ENCODE measurements at places on chromosomes 5 and 9.
A peak's percentile ranks its signal among the peaks of the same experiment; 100 is the strongest.

DNA sequence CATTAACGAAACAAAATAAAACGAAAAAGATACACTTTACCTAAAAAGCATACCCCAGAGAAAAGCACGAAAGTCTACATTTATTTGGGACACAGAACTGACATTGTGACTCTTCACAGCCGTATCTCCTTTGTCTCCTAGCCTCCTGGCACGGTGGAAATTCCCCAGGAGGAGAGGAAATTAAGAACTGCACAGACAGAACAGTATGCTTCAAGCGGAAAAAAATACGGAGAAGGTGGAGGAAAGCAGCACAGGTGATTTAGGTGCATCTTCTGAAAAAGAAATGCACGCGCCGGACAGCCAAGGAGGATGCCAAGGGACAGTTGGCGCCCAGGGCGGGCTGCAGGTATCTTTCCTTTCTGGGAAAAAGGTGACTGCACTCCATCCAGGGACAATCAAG lies 32.0 kb downstream of the DDX31 start:
- DNase-seq = no peak

- no peak for DNase-seq
Observed at GRCh38 chr5:134545070-134545868, 19.8 kb downstream of the JADE2 start.

DNA sequence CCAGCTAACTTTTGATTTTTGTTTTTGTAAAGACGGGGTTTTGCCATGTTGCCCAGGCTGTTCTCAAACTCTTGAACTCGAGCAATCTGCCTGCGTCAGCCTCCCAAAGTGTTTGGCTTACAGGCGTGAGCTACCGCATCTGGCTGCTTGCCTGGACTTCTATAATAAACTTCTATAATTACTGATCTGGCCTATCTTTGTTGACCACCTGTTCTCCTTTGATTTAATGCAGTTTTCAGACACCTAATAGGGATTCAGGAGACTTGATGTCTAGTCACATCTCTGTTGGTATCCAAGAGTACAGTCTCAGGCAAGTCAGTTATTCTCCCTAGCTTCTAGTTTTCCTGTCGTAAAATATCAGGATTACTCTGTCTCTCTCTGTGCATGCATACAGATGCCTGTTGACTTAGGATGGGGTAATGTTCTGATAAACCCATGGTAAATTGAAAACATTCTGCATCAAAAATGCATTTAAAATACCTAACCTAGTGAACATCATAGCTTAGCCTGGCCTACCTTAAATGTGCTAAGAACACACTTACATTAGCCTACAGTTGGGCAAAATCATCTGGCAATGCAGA lies 51.5 kb upstream of the NR3C1 start:
- DNase-seq = no peak

- no peak for DNase-seq
Observed at GRCh38 chr5:21184581-21184980, 1196.6 kb upstream of the CDH18 start.

DNA sequence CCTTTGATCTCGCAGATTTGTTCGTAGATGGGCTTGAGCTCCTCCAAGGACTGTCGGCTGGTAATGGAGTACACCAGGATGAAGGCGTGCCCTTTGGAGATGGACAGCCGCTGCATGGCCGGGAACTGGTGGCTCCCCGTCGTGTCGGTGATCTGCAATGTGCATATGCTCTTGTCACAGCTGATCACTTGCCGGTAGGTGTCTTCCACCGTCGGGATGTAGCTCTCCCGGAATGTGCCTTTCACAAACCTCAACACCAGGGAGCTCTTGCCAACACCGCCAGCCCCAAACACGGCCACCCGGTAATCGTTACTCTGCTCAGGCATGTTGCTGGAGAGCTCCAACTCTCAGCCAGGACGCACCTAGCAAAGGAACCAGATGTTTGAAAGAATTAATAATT lies 29.1 kb downstream of the DIRAS2 start:
- DNase-seq = no peak

GRCh38 chr9:20041697-20042081 lies 252.9 kb upstream of the SLC24A2 start:
- no peak for DNase-seq

GRCh38 chr5:134432677-134433359 lies 21.1 kb upstream of the CDKN2AIPNL start:
- no peak for DNase-seq

- DNase-seq = no peak
Observed at GRCh38 chr5:103216137-103216536, 42.4 kb upstream of the MACIR start.

DNA sequence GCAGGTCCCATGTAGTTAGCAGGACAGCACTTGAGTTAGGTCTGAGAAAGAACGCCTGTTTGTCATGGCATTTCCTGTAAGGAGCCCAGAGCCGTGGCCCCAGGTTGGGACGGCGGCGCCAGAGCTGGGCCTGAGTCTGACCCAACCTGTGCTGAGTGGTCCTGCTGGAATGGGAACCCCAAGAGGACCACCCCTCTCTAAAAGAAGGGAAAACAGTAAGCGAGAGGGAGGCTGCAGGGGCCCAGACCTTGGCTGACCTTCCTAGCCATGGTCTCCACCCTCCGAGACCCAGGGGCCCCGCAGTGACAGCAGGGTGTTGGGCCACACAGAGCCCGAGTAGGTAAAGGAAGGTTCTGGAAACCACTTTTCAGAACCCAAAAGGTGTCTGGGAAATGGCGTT lies 1.8 kb upstream of the LRRC14B start:
- DNase-seq = no peak

GRCh38 chr9:17394881-17395510 lies 183.9 kb upstream of the SH3GL2 start:
- no peak for DNase-seq

DNA sequence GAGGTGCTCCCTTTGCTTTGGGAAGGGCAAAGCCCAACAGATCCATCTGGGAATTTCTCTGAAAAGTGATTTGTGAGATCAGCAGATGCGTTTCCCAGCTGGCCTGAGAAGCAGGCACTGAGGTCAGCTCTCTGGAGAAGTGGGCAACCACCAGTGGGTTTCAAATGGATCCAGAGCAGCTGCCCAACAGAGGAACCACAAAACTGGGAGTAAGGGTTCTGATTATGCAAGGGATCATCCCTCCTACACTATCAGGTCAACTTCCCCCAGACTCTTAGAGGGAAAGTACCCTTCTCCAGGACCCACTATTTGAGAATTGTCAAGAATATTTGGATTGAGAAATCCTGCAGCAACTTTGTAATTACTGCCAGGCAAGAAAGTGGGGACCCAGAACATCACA lies 21.7 kb downstream of the CCL28 start:
- no peak for DNase-seq

GRCh38 chr9:38443181-38443580 lies 18.9 kb upstream of the IGFBPL1 start:
- no peak for DNase-seq

DNA sequence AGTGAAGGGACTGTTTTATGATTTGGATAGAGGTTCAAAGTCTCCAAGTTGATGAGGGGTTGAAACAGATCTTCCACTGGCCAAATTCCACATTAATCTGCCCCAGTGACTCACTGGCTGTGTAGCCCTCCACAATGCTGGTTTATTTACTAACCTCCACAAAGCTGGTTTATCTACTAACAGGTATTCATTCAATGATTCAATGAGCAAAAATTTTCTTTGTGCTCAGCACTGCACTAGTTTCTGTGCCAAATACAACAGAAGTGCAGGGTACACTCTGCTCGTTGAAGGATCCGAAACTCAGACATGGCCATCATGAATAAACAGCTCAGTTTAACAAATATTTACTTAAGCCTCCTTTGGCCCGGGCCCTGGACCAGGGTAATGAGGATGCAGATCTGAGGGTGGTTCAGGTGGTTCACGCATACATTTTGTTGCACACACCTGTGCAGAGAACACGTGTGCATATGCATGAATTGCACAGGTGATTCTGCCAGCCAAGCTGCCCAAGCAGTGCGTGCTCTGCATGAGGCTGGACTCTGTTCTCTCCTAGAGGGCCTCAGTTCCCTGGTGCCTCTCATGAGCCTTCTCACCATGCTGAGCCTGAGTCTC lies 71.0 kb downstream of the SH3PXD2B start:
- DNase-seq = no peak

DNA sequence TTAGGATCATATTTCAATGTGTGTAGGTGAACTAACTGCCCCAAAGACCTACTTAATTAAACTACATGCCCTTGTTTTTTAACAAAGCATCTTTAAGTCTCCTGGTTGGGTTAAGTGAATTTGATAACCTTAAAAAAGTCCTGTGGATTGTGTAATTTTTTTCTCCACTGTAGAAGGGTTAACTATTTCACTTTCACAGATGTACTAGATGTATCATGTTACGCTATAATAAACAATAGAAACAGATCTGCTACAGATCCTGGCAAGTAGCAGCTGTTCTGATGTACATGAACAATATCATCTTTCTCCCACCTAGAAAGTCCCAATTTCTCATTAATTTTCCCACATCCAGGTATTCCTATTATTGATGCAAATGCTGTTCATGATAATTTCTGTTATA lies 18.9 kb downstream of the KIF24 start:
- no peak for DNase-seq

DNA sequence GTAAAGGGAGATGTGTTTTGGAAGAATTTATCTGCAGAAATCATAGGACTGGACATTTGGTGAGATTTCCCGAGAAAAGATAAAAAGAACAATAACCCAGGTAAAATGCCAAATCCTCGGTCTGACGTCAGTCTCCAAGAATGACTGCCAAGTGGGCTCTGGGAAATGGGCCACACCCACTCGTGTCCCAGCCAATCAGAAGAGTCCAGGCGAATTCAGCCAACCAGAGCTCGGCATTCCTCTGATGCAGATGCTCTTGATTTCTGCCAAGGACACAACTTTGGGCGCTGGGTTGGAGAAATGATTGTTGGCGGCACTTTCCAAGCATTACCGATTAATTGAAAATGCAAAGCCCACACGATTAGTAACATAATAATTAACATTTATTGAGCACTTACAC lies 73.3 kb downstream of the FGF18 start:
- no peak for DNase-seq

GRCh38 chr5:150303660-150304386 lies 1.1 kb upstream of the ARSI start:
- no peak for DNase-seq

- no peak for DNase-seq
Observed at GRCh38 chr9:112038017-112038408, 137.1 kb downstream of the SUSD1 start.

GRCh38 chr5:141192110-141192725 lies at the start of gene PCDHB10:
Gene PCDHB10, plus strand, starts transcription at chr5:141192353. Its CDS starts 200 bp downstream, at chr5:141192553.
- no peak for DNase-seq

- DNase-seq = no peak
Observed at GRCh38 chr5:15850939-15851341, 328.7 kb downstream of the MARCHF11 start.

GRCh38 chr9:109399258-109399767 lies 78.5 kb upstream of the EPB41L4B start:
- DNase-seq = no peak

- no peak for DNase-seq
Observed at GRCh38 chr5:168039566-168040248, 251.7 kb upstream of the WWC1 start.

DNA sequence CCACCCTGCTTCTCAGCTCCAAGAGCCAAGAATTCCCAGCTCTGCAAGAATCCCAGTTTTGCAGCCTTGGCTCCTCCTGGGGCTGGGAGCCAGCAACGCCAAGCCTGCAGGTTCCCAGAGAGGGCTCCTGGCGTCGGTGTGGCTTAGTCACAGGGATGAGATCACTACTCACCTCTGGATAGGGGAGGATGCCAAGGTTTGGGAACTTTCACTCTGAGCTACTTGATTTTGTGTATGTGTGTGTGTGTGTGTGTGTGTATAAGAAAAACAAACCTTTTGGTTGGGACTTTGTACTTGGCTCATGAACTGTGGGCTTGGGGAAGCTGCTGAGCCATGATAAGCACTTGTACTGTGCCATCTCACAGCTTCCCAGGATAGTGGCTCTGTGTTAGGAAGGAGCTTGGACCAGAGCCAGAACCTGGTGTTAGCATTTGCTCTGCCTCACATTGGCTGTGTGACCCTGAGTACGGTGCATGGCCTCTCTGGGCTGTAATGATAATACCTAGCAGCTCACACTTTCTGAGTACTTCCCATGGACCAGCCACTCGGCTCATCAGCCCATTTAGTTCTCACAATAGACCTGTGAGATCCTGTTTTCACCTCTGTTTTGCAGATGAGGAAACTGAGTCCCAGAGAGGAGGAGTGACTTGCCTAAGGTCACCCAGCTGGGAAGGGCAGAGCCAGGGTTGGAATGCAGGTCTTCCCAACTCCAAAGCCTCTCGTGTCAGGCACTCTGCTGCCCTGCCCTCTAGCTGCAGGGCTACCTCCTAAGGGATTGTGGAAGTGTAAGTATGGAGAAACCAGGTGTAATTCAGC lies 41.4 kb upstream of the DAB2IP start:
- no peak for DNase-seq

DNA sequence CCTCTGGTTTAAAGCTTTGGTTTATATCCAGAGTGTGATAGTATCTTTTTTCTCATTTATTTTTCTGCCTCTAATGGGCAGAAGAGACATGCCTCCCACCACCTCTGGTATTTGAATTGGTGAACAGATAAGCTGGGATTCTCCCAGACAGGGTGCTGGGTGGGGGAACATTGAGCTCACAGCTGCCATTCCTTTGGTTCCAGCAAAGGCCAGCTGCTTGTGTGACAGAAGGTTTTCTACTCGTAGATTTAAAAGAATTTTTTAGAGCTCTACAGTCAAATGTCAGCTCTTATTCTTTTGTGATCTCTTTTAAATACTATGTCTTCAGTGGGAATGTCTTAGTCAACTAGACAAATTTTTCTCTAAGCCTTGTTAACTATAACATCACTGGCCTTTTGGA lies 54.7 kb upstream of the ADAMTS16 start:
- DNase-seq = no peak

- no peak for DNase-seq
Observed at GRCh38 chr9:108663422-108663821, 192.4 kb downstream of the ACTL7B start.

DNA sequence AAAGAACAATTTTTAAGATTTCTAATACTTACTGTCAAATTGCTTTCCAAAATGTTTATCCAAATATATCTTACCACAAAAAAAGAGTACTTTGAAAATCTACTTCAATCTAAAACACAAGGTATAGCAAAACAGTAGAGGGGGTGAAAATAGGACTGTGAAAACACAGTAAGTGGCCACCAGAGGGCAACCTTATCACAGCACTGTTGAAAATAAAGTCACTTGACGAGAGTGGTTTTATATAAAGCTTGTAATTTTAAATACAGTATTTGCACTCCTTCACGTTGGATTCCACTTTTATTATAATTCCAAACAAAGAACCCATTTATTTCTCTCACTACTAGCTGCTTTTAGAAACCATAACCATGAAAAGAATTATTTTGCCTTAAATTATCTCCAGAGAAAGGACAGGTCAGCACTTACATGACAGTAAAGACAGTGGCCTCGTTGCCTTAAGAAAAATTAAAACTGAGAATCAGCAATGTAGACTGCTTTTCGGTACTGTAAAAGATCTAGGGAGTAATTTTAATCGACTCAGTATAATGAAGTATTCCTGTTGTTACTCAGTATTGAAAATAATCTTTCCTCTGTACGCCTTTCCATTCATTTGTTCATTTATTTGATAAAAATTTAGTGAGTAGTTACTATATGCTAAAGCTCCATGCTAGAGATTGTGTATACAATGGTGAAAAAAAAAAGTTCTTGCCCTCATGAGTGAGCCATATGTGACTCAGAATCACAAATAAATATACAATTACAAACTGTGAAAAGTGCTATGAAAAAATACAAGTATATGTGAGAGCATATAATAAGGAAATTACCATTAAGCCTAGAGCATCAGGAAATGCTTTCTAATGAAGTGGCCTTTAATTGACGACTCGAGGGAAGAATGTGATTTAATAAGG lies 40.0 kb upstream of the CDK5RAP2 start:
- peak; percentile 55 for DNase-seq

GRCh38 chr9:3517377-3518048 lies 8.3 kb downstream of the RFX3 start:
- no peak for DNase-seq
